ENCODE measurements at places on chromosomes 16 and 17. TPM values are rescaled to one million over a fixed set of nuclear protein-coding genes. Genes with fewer than 3 reads are reported as not detected.

DNA sequence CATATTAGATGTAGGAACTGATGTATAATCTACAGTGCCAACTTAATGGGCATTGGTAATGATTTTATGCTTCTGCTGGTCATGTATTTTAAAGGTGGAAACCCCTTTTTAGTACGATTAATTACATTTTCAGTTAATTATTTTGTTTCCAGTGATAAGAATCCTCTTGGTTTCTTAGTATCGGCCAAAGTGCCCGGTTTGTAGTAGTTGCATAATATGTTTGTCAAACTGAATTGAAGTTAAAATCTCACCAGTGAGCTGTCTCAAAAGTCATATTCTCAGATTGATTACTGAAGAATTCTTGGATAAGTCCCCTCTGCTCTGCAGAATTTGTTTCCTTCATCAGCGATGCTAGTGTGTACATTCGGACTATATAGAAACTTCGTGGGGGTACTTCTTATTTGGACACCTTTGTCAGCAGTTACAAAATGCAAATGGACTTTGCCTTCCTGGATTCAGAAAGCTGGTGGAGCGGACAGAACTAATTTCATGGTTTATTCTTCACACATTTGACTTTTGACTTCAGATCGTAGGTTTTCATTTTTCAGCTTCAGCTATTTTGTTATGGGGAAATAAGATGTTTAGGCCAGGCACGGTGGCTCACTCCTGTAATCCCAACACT lies 28.2 kb downstream of the SLC47A1 start:
- no peak for DNase-seq

- DNase-seq, result no peak
Measured at GRCh38 chr16:70730031-70730430, 44.2 kb upstream of the MTSS2 start.

GRCh38 chr17:12421646-12422306 lies 243.9 kb upstream of the MYOCD start:
- no peak for DNase-seq

GRCh38 chr17:21072745-21073197 lies 30.0 kb upstream of the USP22 start:
- no peak for DNase-seq

GRCh38 chr17:17366941-17367875 lies 64.0 kb downstream of the NT5M start:
- DNase-seq, result no peak

The MIF4GD gene
- total RNA-seq, result 50.8 TPM

The CDH8 gene
- 0.69 TPM for total RNA-seq

The TMEM238L gene
- total RNA-seq, result not detected

The TPSB2 gene
- total RNA-seq, result not detected
